Sigmoid colon (tissue), 7 donors: ENCODE measurements at places on chromosomes 3 and 15. TPM values are rescaled to one million over a fixed set of nuclear protein-coding genes. Genes with fewer than 3 reads are reported as not detected.

The KLHL25 gene
- 4.1 TPM for total RNA-seq

The TEX55 gene
- total RNA-seq = not detected

The TNFSF10 gene
- 36.4 TPM for total RNA-seq

The IL17RB gene
- total RNA-seq = 2.8 TPM

DNA sequence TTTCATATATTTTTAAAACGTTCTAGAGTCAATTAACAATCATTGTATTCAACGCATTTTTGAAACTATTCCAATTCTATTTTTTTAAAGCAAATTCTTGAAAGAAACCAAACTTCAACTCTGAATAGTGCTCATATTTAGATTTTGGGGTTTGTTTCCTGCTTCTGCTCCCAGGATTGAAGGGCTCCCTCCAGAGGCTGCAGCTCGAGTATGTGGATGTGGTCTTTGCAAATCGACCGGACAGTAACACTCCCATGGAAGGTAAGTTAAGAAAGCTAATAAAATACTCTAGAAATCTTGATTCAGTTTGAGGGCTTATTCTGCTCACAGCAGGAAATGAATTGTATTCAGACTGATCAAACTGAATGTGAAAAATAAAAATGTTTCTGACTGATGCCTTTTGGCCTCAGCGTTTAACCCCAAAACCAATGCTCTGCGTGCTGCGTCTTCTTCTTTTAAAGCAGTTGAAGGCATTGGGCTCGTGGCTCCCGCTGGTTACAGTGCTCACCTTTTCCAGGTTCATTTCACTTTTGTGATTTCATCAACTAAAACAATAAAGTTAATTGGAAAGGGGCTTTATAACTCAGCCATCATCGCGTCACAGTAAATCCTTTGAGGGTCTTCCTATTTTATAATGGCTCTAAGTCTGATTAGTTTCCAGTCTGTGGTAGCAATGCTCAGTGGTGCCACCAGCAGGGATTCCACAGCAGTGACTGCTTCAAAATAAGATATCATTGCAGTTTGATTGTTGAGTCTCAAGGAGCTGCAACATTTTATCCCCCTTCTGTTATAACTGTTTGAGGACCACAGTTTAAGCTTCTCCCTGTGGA, 80.1 kb downstream of the SSR3 start:
- H3K27me3 ChIP-seq = no peaks in the 10 kb centered on the region
- no peaks in the 10 kb centered on the region for H3K4me1 ChIP-seq
- no peak overlapping the region for H3K27ac ChIP-seq
- no peaks in the 10 kb centered on the region for H3K36me3 ChIP-seq

DNA sequence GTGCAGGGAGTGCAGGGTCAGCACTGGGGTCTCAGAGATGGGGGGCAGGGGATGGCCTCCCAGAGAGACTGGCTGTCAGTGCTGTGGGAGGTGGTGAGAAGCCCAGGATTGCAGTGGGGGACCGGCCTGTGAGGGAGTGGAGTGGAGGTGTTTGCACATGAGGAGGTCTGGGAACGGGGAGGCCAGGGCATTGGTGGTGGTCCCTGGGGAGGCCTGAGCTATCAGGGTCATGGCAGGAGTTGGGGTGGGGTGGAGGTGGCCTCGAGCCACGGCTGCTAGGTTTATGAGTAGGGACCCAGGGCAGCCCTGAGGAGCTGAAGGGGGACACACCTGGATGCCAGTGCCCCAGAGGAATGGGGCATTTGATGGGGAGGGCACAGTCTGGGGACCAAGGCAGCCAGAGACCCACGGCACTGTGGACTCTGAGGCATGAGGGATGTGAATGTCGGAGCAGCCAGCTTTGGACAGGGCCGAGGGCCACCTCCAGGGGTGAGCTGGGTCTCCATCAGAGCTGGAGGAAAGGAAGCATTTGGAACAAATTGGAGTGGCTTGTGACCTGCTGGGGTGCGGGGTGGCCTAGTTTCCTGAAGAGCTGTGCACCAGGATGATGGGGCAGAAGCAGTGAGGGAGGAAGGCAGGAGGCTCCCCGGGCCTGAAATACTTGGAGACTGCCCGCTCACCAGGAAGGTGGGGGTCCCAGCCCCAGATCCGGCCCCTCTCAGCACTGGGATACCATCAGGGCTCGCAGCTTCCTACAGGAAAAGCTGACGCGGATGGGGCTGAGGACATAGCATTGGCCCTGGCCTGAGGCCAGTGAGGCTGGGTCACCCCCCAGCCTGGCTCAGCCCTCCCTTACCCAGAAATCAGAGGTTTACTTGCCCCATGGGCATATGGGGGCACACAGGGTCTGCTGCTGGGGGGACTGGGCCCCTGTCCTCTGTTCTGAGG, 9.5 kb upstream of the CSPG4 start:
- H3K27ac ChIP-seq = peak overlapping the region; percentile 92
- H3K36me3 ChIP-seq = no peaks in the 10 kb centered on the region
- no peak overlapping the region for H3K4me3 ChIP-seq
- peak; percentile 70 for DNase-seq

- no peaks in the 10 kb centered on the region for H3K27me3 ChIP-seq
- no peak overlapping the region for H3K4me3 ChIP-seq
- no peaks in the 10 kb centered on the region for H3K36me3 ChIP-seq
- H3K27ac ChIP-seq = no peak overlapping the region
- no peaks in the 10 kb centered on the region for H3K4me1 ChIP-seq
Observed at GRCh38 chr15:23912191-23912590, 225.1 kb upstream of the NDN start.
